Activated T-helper 2 cell treated with anti-CD3 and anti-CD28 coated beads, Interferon-gamma antibody, Interleukin-2, Interleukin-4, amounts not matched to agents 10 μg/mL and 5 μg/mL and 100 μg/mL, durations not matched to agents 14 hours and 24 hours and 36 hours (primary cell): ENCODE measurements at places on chromosomes 2 and 18.

DNA sequence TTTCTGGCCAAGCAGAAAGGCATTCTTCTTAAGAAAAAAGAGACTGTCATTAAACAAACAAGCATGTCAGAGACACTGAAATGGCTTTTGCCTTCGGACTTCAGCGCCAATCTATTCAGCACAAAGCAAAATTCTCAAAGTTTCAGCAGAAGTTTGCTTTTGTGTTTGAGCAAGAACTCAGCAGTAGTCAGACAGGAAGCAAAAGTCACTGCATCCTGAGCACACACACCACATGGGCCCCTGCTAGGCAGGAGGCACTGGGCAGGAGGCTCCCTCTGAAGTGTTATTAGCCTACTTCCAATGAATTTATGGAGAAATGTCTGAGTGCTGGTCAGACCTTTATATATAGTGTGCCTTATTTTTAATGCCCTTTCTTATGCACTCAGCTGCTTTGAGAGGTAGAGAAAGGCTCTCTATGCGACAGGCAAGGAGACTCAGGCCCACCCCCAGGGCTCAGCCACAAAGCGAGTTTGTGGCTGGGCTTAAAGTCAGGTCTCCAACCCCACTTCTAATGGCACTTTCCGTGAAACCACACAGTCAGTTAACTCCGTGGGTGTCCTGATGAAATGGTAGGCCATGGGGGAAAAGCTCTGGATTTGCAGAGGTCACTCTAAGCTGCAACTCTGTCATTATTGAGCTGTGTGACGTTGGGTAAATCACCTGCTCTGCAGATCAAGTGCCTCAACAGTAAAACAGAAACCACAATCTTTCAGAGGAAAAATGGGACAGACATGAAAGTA lies 161.0 kb upstream of the TMEM200C start:
- DNase-seq: no peak

GRCh38 chr2:20931346-20931745 lies 108.4 kb upstream of the LDAH start:
- no peak for DNase-seq

DNA sequence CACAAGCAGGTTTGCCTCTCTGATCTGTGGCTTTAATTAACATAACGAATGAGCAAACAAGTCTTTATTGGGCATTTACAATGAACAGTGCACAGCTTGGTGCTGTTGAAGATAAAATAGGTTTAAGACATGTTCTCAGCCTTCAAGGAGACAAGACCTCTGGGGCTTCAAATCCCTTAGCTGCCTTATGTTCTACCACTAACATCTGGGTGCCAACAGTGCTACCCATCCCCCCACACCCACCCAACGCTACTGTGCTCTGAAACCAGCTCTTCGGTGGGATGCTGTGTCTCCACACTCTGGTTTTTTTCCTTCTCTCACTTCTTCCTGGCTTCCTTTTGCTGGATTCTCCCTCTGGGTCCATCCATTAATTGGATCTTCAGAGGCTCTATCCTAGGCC lies 14.1 kb upstream of the B3GNT2 start:
- no peak for DNase-seq

DNA sequence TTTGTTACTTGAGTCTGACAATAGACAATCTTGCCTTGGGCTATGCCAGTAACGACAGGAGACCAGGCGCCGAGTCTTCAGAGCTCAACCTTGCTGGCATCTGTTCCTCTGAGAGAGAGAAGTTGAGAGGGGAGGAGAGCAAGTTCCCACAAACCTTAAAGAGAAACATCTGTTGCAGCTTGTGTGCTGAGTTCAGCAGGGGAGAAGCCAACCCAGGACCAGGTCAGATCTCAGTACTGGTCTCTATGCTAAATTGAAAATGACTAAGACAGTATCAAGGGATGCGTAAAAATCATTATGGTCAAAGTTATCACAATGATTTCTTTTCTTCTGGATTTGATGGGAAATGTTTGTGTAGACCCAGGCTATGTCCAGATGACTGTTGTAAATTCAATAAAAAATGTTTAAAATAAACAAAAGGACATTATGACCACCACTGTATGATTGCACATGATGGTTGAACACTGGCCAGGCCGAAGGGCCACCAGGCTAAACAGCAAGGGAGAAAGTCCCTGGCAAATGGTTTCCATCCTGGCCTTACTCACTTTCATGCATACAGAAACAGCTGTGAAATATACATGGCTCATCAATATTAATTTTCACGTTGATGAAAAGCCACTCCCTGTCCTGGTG lies 100.3 kb upstream of the PMAIP1 start:
- no peak for DNase-seq

GRCh38 chr2:217071416-217071815 lies 211.6 kb upstream of the TNP1 start:
- no peak for DNase-seq

DNA sequence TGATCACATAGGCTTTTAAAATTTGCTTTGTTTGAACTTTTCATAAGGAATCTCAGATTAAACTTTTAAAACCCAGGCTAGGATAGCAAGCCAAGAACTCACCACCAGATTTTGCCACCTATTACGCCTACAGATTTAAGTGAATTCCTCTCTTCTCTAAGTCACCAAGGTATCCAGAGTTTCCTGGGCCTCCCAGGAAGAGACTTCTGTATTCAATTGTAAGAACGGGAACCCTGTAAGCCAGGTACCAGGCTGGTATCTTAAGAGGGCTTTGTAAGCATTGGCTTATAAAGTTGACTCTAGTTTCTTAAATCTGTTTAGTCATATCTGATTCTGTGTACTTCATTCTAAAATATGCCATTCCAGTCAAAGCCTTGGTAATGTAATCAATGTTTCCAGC lies 285.1 kb downstream of the MBD5 start:
- DNase-seq: no peak

DNA sequence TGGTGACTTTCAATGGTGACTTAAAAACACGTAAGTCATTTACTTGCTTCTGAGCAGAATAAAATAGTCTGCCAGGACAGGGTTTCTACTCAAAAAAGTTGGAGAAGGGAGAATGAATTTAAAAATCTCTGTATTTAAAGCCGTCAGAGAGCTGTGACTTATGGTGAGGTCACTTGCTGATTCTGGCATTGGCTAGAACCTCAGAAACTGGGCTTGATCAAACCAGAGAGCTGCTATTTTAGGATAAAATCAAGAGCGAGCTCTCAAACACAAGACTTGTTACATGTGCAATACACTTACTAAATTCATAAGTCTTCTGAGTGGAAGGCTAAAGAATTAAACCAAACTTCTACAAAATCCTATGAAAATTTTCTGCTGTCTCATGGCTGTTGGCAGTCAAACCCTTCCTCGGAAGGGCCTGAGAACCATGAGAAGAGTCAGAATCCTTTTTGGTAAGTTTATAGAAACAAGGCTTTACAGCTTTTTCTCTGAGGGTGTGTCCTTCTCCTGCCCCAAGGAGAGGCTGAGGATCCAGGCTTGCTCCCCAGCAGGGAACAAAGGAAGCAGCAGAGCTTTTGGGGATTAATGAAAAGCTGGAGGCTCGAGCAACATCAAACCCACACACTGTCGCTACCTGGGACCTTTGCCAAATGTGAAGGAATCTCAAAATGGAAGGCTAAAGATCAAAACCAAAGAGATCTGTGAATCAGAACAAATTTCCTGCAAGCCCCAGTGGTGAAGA lies 816.4 kb downstream of the SOCS6 start:
- DNase-seq: no peak

DNA sequence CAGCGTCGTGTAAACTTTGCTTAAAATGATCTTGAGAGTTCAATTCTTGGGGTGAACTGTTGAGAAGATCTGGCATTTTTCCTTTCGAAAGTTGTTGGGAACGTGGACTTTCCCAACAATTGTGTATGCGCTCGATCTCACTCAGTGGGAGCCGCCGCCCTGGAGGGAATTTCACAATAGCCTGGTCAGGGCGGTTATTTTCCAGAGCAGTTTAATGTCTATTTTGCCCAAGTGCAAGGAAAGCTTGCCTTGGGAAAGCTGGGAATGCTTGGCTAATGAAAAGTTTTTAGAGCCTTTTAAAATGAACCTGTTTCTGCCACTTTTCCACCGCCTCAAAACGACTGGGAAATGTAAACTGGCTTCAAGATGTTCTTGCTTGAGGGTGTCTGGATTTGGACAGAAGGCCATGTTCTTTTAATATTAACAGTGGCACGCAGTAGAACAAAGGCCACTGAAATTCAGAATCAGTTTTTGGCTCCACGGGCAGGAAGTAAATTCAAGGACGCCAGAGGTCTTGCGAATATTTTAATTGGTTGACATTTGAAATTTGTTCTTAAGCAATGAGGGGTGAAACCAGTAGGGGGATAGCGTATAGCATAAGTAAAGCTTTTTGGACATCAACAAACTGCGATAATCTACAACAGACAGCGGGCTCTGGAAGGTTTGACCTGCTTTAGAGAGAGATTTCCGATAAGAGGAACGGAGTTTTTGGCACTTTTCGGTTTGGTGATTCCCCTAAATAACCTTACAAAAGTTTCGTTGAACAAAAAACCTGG lies 1.2 kb downstream of the CFLAR start:
- peak; percentile 45 for DNase-seq

DNA sequence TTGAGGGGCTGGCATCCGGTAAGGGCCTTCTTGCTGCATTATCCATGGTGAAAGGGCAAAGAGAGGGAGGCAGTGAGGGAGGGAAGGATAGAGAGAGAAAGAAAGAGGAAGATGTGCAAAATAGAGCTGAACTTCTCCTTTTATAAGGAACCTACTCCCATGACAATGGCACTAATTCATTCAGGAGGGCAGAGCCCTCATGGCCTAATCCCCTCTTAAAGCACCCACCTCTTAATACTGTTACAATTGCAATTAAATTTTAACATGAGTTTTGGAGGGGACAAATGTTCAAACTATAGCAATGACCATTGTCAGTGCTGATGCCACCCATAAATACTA lies 60.2 kb downstream of the CXCR4 start:
- no peak for DNase-seq

DNA sequence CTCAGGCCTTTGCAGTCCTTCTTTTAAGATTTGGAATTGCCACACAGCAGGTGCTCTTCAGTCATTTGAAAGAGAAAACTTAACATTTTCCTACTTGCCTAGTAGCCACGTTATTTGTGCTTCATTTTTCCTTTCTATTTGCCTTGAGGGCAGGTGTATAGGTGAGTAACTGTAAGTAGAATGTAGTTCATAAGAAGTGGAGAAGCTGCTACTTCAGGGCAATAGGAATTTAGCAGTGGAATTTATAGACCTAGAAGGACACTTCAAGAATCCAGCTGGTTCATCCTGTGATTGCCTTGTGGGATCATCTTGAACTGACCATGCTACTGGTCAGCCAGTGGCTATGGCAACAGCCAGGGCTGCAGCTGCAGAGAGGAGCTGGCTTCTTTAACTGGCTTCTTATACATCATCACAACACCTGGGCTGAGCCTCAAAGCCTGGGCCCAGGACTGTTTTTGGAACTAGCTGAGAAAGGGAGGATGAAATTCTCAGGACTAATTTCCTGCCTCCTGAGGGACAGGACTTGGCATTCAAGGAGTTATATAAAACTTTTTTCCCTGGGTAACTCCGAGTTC lies 5.1 kb upstream of the LANCL1 start:
- no peak for DNase-seq

DNA sequence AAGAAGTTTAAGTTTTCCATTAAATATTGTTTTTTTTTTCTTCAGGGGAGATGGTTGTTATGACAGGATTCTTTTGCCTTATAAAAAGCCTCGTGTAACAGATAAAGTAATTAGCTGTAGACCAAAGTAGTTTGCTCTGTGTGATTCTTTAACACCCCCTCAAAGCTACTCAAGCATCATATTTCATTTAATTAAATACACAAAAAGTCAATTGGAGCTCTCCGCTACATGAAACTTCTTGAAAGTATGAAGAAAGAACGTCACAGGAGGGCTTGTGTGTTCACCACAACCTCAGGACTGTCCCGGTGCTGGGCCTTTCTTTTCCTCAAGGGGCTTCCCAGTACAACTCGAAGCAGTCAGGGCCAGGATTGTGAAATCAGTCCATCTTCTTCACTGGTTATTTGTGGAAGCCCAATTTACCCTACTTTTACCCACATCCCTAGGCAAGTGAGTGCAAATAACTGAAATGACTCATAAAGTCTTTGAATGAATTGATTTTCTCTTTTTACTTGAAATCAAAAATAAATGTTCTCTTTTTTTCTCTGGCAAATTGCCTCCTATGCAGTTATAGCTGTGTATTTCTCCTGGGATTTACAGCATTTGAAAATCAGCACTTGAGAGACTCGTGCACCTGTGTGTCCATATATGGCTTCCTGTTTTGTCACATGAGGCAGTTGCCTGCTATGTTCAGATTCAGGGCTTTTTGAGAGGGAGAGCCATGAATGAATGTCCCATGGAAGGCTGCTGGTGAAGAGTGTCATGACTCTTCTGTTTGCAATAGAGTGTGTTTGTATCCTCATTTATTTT lies 48.6 kb downstream of the LINC00305 start:
- DNase-seq: no peak

GRCh38 chr18:46046126-46046525 lies 25.9 kb downstream of the PSTPIP2 start:
- DNase-seq: no peak

DNA sequence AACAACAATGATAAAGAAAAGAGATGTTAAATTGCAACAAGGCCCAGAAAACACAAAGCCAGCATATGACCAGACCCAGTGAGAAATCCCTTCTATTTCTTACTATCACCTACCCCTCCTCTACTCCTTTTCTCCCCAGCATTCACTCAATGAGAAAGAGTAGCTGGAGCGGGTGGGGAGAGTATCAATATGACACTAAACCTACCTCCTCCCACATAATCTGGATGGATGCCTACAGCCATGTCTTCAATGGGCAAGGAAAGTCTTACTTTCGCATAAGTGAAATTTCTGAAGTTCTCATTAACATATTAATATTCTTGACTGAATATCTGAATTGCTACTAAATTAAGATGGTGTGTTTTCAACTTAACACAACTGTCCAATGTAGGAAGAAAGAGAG lies 78.2 kb downstream of the AFF3 start:
- DNase-seq: no peak

DNA sequence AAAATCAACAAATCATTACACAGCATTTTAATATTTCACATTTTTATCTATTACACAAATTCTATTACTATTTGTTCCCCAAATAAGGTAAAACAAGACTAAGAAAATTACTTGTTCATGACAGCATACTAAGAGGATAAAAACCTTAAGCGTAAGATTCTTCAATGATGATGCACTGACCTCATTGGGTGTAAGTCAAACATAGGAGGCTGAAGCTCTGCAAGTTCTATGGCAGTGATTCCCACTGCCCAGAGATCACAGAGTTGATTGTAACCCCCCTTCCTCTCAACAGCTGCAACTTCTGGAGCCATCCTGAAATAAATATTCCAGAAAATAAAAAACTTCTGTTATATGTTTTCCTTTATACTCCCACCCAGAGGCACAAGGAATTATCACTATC lies 82.2 kb upstream of the CDKL4 start:
- no peak for DNase-seq

DNA sequence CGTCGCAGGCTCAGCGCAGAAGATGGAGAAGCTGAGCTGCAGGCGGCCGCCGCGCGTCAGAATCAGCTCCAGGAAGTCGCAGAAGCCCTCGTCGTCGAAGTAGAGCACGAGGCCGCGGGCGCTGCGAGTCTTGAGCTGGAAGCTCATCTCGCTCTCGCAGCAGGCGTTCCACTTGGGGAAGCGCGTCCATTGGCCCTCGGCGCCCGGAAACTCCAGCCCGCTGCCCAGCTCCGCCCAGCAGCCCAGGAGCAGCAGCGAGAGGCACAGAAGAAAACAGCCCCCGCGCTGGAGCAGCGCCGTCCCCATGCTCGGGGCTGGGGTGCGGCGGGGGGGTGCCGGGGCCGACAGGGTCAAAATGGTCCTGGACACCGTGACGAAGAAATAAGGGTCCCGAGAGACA lies 4.0 kb downstream of the NRXN1 start:
- no peak for DNase-seq

GRCh38 chr18:76927223-76927725 lies 104.9 kb downstream of the ZNF236 start:
- no peak for DNase-seq

GRCh38 chr2:189152483-189152882 lies 27.1 kb downstream of the COL5A2 start:
- no peak for DNase-seq
